ENCODE measurements at places on chromosomes 1 and 21. TPM values are rescaled to one million over a fixed set of nuclear protein-coding genes. Genes with fewer than 3 reads are reported as not detected.

GRCh38 chr1:176522310-176522845 is 59.4 kb downstream of the PAPPA2 start:
- DNase-seq, result no peak
- H3K4me1 ChIP-seq, result no peaks in the 10 kb centered on the region
- H3K27ac ChIP-seq, result no peak overlapping the region
- H3K4me3 ChIP-seq, result no peak overlapping the region

- DNase-seq, result no peak
- H3K27me3 ChIP-seq, result no peaks in the 10 kb centered on the region
- H3K27ac ChIP-seq, result no peak overlapping the region
- peaks cover 37% of the 10 kb centered on the region for H3K4me1 ChIP-seq
- H3K36me3 ChIP-seq, result no peaks in the 10 kb centered on the region
These were observed 87.4 kb downstream of the FASLG start for GRCh38 chr1:172746091-172746949.

DNA sequence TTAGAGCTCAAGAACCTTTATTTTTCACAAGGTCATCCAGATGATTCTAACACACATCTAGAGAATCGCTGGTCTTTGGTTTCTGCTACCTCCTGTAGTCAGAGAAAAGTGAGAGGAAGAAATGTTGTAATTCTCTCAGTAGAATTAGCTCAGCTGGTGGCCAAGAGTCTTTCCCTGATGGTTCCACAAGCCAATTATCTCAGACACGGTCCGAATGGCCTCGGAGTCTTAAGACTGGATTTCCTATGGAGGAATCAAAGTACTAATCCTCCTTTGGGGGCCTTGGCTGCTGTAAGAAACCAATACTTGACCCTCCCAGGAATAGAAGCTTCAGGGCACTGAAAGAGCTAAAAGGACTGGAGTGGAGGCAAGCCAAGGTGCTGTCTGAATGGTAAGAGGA is 1.8 kb downstream of the TMEM81 start:
- no peaks in the 10 kb centered on the region for H3K27me3 ChIP-seq
- no peaks in the 10 kb centered on the region for H3K4me1 ChIP-seq
- H3K4me3 ChIP-seq, result no peak overlapping the region
- no peaks in the 10 kb centered on the region for H3K36me3 ChIP-seq

GRCh38 chr1:90612033-90612432 is 105.1 kb downstream of the BARHL2 start:
- H3K4me3 ChIP-seq, result no peak overlapping the region
- DNase-seq, result no peak
- H3K27ac ChIP-seq, result no peak overlapping the region
- no peaks in the 10 kb centered on the region for H3K27me3 ChIP-seq
- H3K4me1 ChIP-seq, result no peaks in the 10 kb centered on the region

MEF2D gene
- total RNA-seq, result 24.7 TPM

CD1B gene
- not detected for total RNA-seq
